ENCODE measurements at places on chromosomes 13 and 19.

DNA sequence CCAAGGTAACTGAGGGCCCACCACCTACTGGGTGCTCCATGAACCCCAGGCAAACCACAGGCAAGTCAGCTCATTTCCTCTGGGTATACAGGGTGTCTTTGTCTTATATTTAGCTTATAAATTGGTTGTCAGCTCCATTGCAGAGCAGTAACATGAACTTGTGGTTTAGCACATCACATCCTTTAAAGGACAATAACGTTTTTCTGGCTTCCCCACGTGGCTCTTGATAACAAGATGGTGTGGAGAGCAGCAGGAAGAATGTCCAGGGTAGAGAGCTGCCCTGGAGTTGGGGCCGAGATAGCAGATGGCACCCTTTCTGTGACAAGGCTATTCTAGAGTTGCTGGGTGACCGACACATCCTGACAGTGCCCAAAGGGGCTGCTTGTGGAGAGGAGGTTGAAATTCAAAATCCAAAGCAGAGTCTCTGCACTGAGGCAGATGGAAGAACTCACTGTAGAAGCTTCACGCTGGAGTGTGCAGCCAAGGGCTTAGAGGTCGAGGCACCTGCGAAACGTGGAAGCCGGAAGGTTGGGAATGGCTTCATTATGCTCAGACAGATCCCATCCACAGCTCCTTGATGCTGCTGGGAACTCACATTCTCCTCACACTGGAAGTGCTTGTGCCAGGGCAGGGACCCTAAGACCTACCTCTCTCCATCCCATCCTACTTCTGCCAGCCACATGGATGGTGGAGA is 133.0 kb upstream of the FRY start:
- DNase-seq: no peak

GRCh38 chr13:32025730-32026129 is 5.8 kb upstream of the FRY start:
- DNase-seq: no peak

DNA sequence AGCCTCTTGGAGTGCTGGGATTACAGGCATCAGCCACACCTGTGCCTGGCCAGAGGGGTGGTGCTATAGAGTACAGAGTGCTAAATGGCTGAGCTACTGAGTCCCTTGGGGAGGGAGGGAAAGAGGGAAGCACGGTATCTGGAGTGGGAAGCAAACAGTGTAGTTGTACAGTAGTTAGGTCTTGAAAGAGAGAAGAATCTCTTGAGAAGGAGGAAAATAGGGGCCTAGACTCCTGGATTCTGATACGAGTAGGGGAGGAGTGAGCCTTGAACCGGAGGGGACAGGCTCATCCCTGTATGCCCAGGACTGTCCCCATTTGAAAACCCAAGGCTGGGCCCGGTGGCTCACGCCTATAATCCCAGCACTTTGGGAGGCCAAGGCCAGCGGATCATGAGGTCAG is 5.1 kb downstream of the MYADM start:
- no peak for DNase-seq

GRCh38 chr13:93296584-93296983 is 70.0 kb downstream of the GPC6 start:
- no peak for DNase-seq

- DNase-seq: no peak
Measured at GRCh38 chr19:16861011-16861410, 27.8 kb upstream of the F2RL3 start.

DNA sequence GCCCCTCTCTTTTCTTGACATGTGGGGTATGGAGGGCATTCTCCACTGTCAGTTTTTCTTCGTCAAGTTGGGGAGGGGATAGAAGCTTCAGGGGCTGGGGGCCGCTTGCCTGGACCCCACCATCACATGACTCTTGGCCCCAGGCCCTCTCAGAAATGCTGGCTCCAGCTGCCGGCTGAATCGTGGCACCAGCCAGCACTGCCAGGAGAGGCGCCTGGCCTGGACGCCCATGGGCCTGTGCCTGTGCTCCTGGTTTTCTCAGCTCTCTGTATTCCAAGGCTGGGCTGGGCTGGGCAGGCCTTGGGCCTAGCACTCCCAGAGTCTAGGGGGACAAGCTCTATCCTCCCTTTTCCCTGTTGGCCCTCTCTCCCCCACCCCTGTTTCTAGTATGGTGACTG is 38.6 kb downstream of the LYL1 start:
- DNase-seq: no peak

DNA sequence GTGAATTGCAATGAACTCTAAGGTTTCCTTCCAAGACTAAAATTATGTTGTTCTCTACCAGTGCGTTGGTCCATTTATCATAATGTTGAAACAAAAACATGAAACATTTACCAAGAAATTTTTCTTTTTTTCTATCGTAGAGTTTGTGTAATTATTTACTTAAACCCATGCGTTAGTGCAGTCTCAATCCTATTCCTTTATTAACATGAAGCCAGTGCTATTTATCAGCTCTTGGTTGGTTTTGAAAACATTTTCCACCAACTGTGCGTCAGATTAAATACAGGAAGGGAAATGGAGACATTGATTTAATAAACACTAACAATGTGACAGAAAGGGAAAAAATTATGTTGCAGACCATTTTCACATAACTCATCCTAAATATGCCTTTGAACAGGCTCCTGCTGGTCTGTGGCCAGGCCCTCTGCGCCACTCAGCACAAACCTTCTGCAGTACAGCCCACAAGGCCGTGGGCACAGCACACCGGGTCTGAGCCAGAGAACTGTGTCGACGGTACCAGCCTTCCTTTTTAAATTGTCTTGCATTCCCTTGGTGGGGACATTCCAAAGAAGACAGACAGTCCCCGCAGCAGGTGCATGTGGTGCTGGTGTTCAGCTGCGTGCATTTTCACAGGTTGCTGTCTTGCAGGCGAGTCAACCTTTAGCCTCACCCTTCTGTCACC is 135.8 kb downstream of the SHISA2 start:
- DNase-seq: no peak

GRCh38 chr19:29013988-29014387 is 199.0 kb downstream of the UQCRFS1 start:
- DNase-seq: no peak

DNA sequence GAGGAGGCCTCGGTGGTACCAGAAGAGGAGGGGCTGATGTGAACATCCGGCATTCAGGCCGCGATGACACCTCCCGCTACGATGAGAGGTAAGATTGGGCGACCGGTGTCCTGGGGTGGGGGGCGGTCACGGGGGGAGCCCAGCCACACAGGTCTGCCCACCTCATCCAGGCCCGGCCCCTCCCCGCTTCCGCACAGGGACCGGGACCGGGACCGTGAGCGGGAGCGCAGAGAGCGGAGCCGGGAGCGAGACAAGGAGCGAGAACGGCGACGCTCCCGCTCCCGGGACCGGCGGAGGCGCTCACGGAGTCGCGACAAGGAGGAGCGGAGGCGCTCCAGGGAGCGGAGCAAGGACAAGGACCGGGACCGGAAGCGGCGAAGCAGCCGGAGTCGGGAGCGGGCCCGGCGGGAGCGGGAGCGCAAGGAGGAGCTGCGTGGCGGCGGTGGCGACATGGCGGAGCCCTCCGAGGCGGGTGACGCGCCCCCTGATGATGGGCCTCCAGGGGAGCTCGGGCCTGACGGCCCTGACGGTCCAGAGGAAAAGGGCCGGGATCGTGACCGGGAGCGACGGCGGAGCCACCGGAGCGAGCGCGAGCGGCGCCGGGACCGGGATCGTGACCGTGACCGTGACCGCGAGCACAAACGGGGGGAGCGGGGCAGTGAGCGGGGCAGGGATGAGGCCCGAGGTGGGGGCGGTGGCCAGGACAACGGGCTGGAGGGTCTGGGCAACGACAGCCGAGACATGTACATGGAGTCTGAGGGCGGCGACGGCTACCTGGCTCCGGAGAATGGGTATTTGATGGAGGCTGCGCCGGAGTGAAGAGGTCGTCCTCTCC is 6.3 kb upstream of the LIN7B start:
- no peak for DNase-seq

- DNase-seq: no peak
Measured at GRCh38 chr13:58119351-58119750, 487.8 kb downstream of the PCDH17 start.

GRCh38 chr13:111166882-111167675 is 52.0 kb downstream of the ARHGEF7 start:
- DNase-seq: no peak

GRCh38 chr19:52993342-52994178 is 20.2 kb upstream of the ERVV-1 start:
- DNase-seq: peak; percentile 47

GRCh38 chr19:45138303-45138751 is 22.5 kb downstream of the NKPD1 start:
- no peak for DNase-seq

DNA sequence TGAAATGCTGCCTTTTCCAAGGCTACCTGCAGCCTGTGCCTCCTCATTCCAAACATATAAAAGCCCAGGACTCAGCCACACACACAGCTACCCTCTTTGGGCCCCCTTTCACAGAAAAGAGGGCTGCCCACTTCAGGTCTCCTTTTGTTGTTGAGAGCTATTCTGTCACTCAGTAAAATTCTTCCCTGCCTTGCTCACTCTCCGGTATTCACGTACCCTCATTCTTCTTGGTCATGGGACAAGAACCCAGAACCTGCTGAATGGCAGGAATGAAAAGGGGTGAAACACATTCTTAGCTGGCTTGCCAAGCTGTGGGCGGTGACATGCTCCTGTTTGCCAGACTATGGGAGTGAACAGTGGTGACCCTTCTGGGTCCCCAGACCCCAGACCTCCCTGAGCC is 338.0 kb upstream of the ATXN8OS start:
- no peak for DNase-seq

DNA sequence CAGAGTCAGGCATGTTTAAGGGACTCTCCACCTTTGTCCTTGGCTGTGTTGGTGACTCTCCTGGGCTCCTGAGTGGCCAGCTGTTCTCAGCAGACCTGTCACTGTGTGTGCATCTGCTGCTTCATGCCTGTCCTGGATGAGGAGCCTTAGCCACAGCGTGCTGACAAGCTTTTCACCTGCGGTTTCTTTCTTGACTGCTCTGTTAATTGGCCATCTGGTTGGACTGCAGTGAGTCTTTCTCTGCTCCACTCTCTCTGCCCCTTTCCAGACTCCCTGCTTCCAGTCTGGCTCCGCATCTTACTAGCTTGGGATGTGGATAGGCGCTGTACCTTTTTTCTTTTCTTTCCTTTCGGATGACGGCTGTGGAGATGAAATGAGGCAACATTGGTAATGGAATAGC is 38.8 kb downstream of the POLR1D start:
- no peak for DNase-seq

DNA sequence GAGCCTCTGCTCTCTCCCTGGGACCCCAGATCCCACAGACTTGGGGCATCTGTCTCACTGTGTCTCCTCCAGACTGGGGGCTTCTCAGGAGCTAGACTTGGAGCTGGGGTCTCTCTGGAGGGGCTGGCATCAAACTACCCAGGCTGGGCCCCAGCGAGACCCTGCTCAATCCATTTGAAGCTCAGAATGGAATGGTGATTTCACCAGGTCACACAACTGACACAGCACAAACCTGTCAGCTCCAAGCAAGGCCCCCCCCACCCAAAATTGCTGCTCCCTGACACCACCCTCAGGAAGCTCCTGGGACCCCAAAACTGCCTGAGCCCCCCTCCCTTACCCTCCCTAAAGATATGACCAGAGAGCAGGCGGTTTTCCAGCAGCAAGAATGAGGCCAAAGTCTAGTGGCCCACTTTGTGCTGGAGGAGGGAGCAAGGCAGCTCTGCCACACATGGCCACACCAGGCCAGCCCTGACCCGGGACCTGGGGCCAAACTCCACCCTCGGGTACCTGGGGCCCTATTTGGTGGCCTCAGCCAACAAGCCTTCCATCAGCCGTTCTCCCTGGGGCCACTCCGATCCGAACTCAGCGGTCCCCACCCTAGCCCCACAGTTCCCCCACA is 2.4 kb downstream of the NR2F6 start:
- no peak for DNase-seq

- DNase-seq: no peak
Measured at GRCh38 chr13:39245688-39246087, 207.4 kb downstream of the NHLRC3 start.
